B cell (primary cell): ENCODE measurements at places on chromosomes 11 and 22. TPM values are rescaled to one million over a fixed set of nuclear protein-coding genes. Genes with fewer than 3 reads are reported as not detected.

- H3K27me3 ChIP-seq = no peaks in the 10 kb centered on the region
- H3K27ac ChIP-seq = no peak overlapping the region
- no peaks in the 10 kb centered on the region for H3K4me1 ChIP-seq
- H3K36me3 ChIP-seq = no peaks in the 10 kb centered on the region
- DNase-seq = no peak
Observed at GRCh38 chr11:37519781-37520180, 921.7 kb upstream of the RAG2 start.

- H3K4me1 ChIP-seq = no peaks in the 10 kb centered on the region
- DNase-seq = peak; percentile 56
- H3K36me3 ChIP-seq = no peaks in the 10 kb centered on the region
- H3K4me3 ChIP-seq = no peak overlapping the region
- H3K27me3 ChIP-seq = no peaks in the 10 kb centered on the region
Observed at GRCh38 chr11:100827934-100828661, 141.0 kb downstream of the ARHGAP42 start.

DNA sequence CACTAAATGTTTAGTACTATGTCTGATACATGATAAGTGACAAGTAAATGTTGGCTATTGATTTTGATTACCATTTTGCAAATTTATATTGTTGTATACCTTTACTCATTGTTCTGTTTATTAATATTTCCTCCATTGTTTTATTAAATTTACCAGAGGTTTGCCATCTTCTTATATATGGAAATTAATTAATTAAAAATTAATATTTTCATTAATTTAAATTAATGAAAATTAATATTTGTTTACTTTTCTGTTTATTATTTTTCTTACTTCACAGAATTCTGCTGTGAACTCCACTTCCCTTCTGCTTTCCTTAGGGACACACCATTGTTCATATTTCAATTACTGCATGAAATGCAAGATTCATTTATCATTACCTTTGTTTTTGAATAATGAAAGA lies 331.0 kb downstream of the LARGE1 start:
- H3K4me3 ChIP-seq = no peak overlapping the region
- H3K27me3 ChIP-seq = no peaks in the 10 kb centered on the region
- no peaks in the 10 kb centered on the region for H3K4me1 ChIP-seq
- no peaks in the 10 kb centered on the region for H3K36me3 ChIP-seq

- no peak overlapping the region for H3K27ac ChIP-seq
- H3K4me1 ChIP-seq = no peaks in the 10 kb centered on the region
- no peak overlapping the region for H3K4me3 ChIP-seq
- H3K36me3 ChIP-seq = no peaks in the 10 kb centered on the region
- H3K27me3 ChIP-seq = no peaks in the 10 kb centered on the region
- no peak for DNase-seq
Observed at GRCh38 chr11:112316971-112317370, 56.3 kb upstream of the PLET1 start.

- no peaks in the 10 kb centered on the region for H3K27me3 ChIP-seq
- no peak overlapping the region for H3K27ac ChIP-seq
- no peak overlapping the region for H3K4me3 ChIP-seq
- H3K36me3 ChIP-seq = no peaks in the 10 kb centered on the region
- H3K4me1 ChIP-seq = no peaks in the 10 kb centered on the region
- no peak for DNase-seq
Observed at GRCh38 chr22:49628391-49629260, 199.0 kb downstream of the BRD1 start.

DNA sequence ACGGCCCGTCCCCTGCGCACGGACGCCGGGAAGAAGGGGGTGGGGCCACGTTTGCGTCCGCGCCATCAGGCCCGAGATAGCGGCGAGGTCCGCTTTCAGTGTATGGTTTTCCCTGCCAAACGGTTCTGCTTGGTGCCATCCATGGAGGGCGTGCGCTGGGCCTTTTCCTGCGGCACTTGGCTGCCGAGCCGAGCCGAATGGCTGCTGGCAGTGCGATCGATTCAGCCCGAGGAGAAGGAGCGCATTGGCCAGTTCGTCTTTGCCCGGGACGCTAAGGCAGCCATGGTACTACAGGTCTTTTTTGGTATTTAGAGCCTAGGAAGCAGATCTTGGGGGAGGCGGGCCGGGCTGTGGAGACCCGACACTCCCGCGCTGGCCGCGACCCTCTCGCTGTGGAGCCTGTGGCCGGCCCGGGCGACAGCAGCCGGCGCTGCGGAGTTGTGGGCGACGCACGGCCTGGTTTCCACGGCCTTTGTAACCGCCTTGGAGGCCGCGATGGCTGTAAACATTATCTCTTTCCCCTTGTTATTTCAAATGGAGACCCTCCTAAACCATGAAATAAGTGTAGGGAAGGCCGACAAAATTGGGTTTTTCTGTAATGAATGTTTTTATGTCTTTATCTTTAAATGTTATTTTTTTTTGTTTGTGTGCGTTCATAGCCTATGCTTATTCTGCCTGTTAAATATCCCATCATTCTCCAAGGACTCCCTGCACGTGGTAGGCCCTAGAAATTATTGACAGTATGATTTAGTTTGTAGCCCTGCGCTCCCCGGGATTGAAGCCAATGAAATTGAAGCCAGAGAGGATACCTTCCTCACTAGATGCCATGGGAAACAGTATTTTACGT lies at the start of gene AASDHPPT:
AASDHPPT (plus strand) TSS at position 54 of the 847 bp plus-strand sequence; CDS start at position 103, 49 bp downstream.
- H3K4me3 ChIP-seq = peak within 1 kb of the TSS; percentile 94
- H3K36me3 ChIP-seq = peaks cover 7% of the 10 kb centered on the region
- no peak for DNase-seq
- peak within 1 kb of the TSS; percentile 93 for H3K27ac ChIP-seq
- peaks cover 12% of the 10 kb centered on the region for H3K4me1 ChIP-seq

GRCh38 chr22:23837911-23838680 lies 710 bp downstream of the DERL3 start:
- H3K4me1 ChIP-seq = peaks cover 52% of the 10 kb centered on the region
- peak overlapping the region; percentile 69 for H3K4me3 ChIP-seq
- no peaks in the 10 kb centered on the region for H3K27me3 ChIP-seq
- H3K36me3 ChIP-seq = no peaks in the 10 kb centered on the region

GRCh38 chr11:90556606-90557005 lies 333.8 kb upstream of the CHORDC1 start:
- no peaks in the 10 kb centered on the region for H3K36me3 ChIP-seq
- H3K27me3 ChIP-seq = no peaks in the 10 kb centered on the region
- no peak overlapping the region for H3K27ac ChIP-seq
- no peak for DNase-seq
- no peak overlapping the region for H3K4me3 ChIP-seq

- no peak overlapping the region for H3K4me3 ChIP-seq
- no peaks in the 10 kb centered on the region for H3K27me3 ChIP-seq
- H3K27ac ChIP-seq = no peak overlapping the region
- H3K36me3 ChIP-seq = no peaks in the 10 kb centered on the region
- no peaks in the 10 kb centered on the region for H3K4me1 ChIP-seq
Observed at GRCh38 chr11:69558519-69558941, 77.1 kb downstream of the LINC01488 start.

DNA sequence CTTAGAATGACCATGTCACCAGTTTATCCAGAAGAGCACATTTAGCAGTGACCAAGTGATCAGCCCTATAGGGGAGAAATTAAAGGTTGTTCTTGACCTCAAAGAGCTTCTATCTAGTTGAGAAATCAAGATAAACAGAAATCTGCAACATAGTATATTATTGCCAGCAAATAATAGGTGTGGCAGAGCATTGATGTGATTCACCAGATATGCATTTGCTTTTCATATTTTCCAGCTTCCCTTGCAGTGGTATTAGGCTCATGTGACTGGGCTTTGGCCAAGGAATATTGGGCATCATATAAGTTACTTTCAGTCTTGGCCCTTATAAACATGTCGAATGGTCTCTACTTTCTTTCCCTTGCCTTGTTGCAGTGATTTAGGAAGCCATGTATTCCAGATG lies 34.5 kb downstream of the COMMD9 start:
- no peaks in the 10 kb centered on the region for H3K36me3 ChIP-seq
- no peaks in the 10 kb centered on the region for H3K4me1 ChIP-seq
- no peak overlapping the region for H3K27ac ChIP-seq

- no peak for DNase-seq
- H3K27ac ChIP-seq = no peak overlapping the region
- no peaks in the 10 kb centered on the region for H3K4me1 ChIP-seq
Observed at GRCh38 chr11:69425895-69426544, 55.4 kb upstream of the LINC01488 start.

DNA sequence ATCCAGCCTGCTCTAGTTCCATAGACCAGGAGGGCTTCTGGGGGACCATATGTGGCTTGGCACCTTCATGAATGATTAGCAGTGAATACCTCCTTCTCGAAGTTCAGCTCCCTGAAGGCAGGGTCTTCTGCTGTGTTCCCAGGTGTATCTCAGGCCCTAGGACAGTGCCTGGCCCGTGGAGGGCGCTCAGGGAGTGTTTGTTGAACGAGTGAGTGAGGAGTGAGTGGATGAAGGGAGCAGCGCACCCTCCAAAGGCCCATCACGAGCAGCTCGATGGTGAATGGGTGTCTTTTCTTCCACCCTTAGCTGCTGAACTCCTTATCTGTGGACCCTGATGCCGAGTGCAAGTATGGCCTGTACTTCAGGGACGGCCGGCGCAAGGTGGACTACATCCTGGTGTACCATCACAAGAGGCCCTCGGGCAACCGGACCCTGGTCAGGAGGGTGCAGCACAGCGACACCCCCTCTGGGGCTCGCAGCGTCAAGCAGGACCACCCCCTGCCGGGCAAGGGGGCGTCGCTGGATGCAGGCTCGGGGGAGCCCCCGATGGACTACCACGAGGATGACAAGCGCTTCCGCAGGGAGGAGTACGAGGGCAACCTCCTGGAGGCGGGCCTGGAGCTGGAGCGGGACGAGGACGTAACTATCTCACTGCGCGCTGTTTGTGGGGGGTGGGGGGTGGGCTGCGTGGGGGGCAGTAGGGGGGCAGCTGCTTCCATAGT lies 9.5 kb downstream of the ANO1 start:
- H3K27ac ChIP-seq = no peak overlapping the region
- H3K4me1 ChIP-seq = no peaks in the 10 kb centered on the region
- no peaks in the 10 kb centered on the region for H3K36me3 ChIP-seq
- no peaks in the 10 kb centered on the region for H3K27me3 ChIP-seq

GRCh38 chr11:2277008-2277346 lies 6.6 kb upstream of the ASCL2 start:
- DNase-seq = no peak
- no peaks in the 10 kb centered on the region for H3K36me3 ChIP-seq
- no peaks in the 10 kb centered on the region for H3K27me3 ChIP-seq

- H3K4me3 ChIP-seq = peak within 1 kb of the TSS; percentile 81
- DNase-seq = peak; percentile 85
- H3K4me1 ChIP-seq = peaks cover 15% of the 10 kb centered on the region
- H3K27ac ChIP-seq = peak within 1 kb of the TSS; percentile 49
- peaks cover 29% of the 10 kb centered on the region for H3K36me3 ChIP-seq
Observed at GRCh38 chr22:50250555-50251476, at the start of gene HDAC10. TSS of gene HDAC10 (minus strand) at chr22:50251265. CDS start at chr22:50251032, 233 bp downstream.

- H3K4me1 ChIP-seq = no peaks in the 10 kb centered on the region
- no peak overlapping the region for H3K4me3 ChIP-seq
- H3K27ac ChIP-seq = no peak overlapping the region
- peaks cover 1% of the 10 kb centered on the region for H3K36me3 ChIP-seq
- no peaks in the 10 kb centered on the region for H3K27me3 ChIP-seq
- DNase-seq = no peak
Observed at GRCh38 chr11:34941688-34942087, 25.3 kb downstream of the PDHX start.

- no peak overlapping the region for H3K4me3 ChIP-seq
- no peaks in the 10 kb centered on the region for H3K27me3 ChIP-seq
- H3K4me1 ChIP-seq = no peaks in the 10 kb centered on the region
Observed at GRCh38 chr11:12160680-12161079, 50.3 kb downstream of the MICAL2 start.

- no peak for DNase-seq
- no peaks in the 10 kb centered on the region for H3K27me3 ChIP-seq
- H3K4me3 ChIP-seq = no peak overlapping the region
- no peaks in the 10 kb centered on the region for H3K36me3 ChIP-seq
- no peak overlapping the region for H3K27ac ChIP-seq
Observed at GRCh38 chr11:9037963-9038362, 34.2 kb upstream of the NRIP3 start.

DNA sequence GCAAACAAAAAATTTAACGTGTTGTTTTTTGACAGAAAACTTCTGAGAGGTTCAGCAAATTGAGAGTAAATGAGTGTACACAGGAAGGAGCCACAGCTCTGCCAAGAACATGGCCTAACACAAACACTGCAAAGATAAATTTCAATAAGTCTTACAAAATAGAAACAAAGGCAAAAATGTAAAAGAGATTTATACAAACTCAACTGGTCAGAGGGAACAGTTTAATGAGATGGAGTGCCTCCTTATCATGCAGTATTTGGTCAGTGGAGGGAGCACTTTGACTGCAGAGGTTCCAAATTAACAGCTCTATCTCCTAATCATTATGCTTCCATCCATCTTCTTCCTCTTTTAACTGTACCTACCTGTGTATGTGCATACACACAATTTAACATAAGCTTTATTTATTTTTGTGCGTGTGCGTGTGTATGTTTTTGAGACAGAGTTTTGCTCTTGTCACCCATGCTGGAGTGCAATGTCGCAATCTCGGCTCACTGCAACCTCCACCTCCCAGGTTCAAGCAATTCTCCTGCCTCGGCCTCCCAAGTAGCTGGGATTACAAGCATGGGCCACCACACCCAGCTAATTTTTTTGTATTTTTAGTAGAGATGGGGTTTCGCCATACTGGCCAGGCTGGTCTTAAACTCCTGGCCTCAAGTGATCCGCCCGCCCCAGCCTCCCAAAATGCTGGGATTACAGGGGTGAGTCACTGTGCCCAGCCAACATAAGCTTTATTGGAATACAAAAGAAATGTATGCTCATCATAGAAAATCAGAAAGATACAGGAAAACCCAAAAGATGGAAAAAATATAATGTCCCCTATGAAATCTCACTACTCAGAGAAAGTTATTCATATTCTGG lies 111.9 kb downstream of the MRTFA start:
- DNase-seq = no peak
- H3K4me3 ChIP-seq = no peak overlapping the region
- H3K4me1 ChIP-seq = peaks cover under 1% of the 10 kb centered on the region
- no peak overlapping the region for H3K27ac ChIP-seq

DNA sequence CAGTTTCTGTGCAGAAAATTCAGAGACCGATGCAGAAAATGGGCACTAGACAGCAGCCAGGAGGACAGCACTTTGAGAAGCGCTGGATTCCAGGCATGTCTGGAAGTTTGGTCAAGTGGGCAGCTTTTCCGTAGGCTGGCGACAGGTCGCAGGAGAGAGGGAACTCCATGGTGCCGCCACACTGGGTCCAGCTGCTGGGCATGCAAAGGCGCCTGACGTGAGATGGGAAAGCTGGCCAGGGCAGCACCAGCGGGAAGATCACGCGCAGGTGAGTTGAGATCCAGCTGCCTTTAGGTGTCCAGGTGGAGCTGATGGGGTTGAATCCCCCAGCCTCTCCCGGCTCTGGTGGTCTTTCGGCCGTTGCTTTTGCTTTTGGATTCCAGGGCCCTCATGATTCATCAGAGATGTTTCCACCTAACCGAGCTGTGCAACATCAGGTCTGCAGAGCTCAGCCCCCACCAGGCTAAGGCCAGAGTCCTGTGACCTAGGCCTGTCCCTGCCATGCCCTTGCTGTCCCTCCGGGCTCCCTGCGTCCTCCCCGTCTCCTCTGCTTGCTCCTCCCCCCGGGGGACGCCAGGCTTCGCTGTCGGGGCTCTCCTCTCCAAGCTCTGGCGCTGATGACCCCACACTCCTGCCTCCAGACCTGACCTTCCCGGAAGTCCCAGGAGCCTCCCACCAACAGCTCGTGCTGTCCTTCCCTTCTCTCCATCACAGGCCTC lies 1001.7 kb downstream of the BRD1 start:
- DNase-seq = no peak
- no peaks in the 10 kb centered on the region for H3K36me3 ChIP-seq
- H3K27ac ChIP-seq = no peak overlapping the region
- H3K4me3 ChIP-seq = no peak overlapping the region
- H3K4me1 ChIP-seq = no peaks in the 10 kb centered on the region
- H3K27me3 ChIP-seq = no peaks in the 10 kb centered on the region

CCDC87 gene
- 0.17 and 0.39 TPM in 2 replicates for total RNA-seq

TEX54 gene
- total RNA-seq = 1.1 TPM in 1 of 2 replicates, not detected in the other

GGTLC2 gene
- not detected in 2 replicates for total RNA-seq
